ENCODE measurements at places on chromosomes 3 and 15. TPM values are rescaled to one million over a fixed set of nuclear protein-coding genes. Genes with fewer than 3 reads are reported as not detected.

DNA sequence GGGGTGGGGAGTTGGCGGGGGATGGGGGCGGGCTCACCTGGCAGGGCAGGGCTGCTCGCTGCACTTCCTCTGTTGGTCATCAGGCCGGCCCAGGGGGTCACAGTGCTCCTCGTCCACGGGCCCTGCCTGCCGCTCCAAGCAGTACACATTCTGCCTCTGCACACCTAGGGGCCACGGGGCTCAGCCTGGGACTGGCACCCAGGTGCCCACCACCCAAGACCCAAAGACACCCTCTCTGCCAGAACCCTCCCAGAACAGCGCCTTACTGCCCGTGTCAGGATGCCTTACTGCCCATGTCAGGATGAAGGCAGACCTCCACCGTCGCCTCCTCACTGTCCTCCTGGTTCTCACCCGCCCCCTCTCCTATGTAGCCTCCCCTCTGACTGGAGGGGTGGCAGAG lies 43.2 kb downstream of the ADAMTS7 start:
- DNase-seq: no peak

- DNase-seq: no peak
Measured at GRCh38 chr3:47525617-47526016, 12.1 kb upstream of the ELP6 start.

COX17 gene
- total RNA-seq: 52.7 TPM

DNA sequence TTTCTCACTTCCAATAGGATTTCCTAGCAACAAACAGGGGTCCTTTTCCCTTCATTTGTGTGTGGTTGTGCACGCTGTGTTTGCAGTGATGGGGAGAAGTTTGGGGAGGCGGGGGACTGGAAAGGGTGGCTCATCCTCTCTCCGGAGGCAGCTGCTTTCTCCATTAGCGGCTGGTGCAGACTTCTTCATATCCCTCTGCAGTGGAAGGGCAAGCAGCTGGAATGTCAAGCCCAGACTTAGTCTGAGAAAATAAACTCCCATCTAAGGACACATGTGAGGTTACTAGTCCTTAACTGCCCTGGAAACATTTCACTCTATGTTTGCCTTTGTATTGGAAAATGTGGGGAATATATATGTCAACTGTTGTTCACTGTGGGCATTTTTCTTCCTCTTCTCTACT lies 467.0 kb upstream of the RASGRP1 start:
- no peak for DNase-seq

P2RY13 gene
- not detected for total RNA-seq

All from activated CD4-positive, alpha-beta T cell treated with anti-CD3 and anti-CD28 coated beads, Interleukin-2, amount 10 ng/mL, durations not matched to agents 7 days and 5 days (primary cell).